ENCODE measurements at places on chromosomes 16 and 17. TPM values are rescaled to one million over a fixed set of nuclear protein-coding genes. Genes with fewer than 3 reads are reported as not detected.

Gene FSCN2
- total RNA-seq: 7.9 TPM

Gene C17orf113
- 7.9 TPM for total RNA-seq

Gene TLCD2
- 4.1 TPM for total RNA-seq

Gene CRHR1
- total RNA-seq: 20.6 TPM

Gene TIGD7
- 26.5 TPM for total RNA-seq

Gene KIFC3
- 84.1 TPM for total RNA-seq

Gene SLC52A1
- not detected for total RNA-seq

Gene NATD1
- 9.5 TPM for total RNA-seq

Gene CSH2
- total RNA-seq: not detected

Gene GRAP
- 2.5 TPM for total RNA-seq

Gene CTRL
- total RNA-seq: 1.5 TPM

Gene LPO
- total RNA-seq: 0.44 TPM

Gene RFNG
- 43.2 TPM for total RNA-seq

Gene CLDN6
- total RNA-seq: not detected

Gene ACSM2B
- total RNA-seq: not detected

Gene NLGN2
- total RNA-seq: 36.2 TPM

Gene ATP2A1
- total RNA-seq: 46.8 TPM

Gene GGT6
- total RNA-seq: 6.9 TPM

Gene B9D1
- 28.5 TPM for total RNA-seq

Gene PLA2G15
- 18.0 TPM for total RNA-seq

Gene CLEC3A
- not detected for total RNA-seq

Gene KRTAP3-1
- not detected for total RNA-seq

Gene KRTAP1-1
- total RNA-seq: not detected

Gene MAP1LC3B
- total RNA-seq: 74.1 TPM

Gene STAT5A
- 15.6 TPM for total RNA-seq

Gene GDPD3
- total RNA-seq: 2.1 TPM

Gene SCGB1C2
- total RNA-seq: not detected

Gene TSPOAP1
- 52.3 TPM for total RNA-seq

Gene ODAD4
- 2.9 TPM for total RNA-seq

Gene TAOK1
- total RNA-seq: 120 TPM

Gene PNMT
- total RNA-seq: 1.2 TPM

Gene INCA1
- 1.3 TPM for total RNA-seq

Gene KRTAP17-1
- not detected for total RNA-seq

Gene EPX
- total RNA-seq: not detected

Gene TEN1
- 22.5 TPM for total RNA-seq

Gene PRAC1
- not detected for total RNA-seq

Gene NTN1
- 16.7 TPM for total RNA-seq

Gene IKZF3
- total RNA-seq: 0.55 TPM

Gene NAGLU
- 29.7 TPM for total RNA-seq

Gene SLC5A2
- total RNA-seq: 1.0 TPM

Gene PSMC5
- 57.5 TPM for total RNA-seq

Gene PLEKHH3
- total RNA-seq: 20.6 TPM

Gene HAP1
- total RNA-seq: 0.38 TPM

Gene RASL10B
- total RNA-seq: 4.1 TPM
